Stimulated activated CD4-positive, alpha-beta T cell treated with anti-CD3 and anti-CD28 coated beads, Interleukin-2, amount 100 ng/mL, for 24 hours (primary cell): ENCODE measurements at places on chromosomes 3 and 15.

DNA sequence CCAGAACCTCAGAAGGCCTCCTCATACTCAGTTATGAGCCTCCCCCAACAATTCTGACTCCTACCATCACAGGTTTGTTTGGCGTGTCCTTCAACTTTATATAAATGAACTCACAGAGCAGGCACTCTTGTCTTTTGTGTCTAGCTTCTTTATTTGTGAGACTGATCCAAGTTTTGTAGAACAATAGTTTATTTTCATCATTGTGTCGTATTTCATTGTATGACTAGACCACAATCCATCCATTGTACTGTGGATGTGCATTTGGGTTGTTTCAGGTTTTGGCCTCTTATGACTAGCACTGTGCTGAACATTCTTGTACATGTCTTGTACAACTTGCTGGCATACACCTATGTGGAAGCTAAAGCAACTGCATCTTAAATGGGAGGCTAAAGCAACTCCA is 292.8 kb upstream of the LYSMD4 start:
- DNase-seq = no peak

DNA sequence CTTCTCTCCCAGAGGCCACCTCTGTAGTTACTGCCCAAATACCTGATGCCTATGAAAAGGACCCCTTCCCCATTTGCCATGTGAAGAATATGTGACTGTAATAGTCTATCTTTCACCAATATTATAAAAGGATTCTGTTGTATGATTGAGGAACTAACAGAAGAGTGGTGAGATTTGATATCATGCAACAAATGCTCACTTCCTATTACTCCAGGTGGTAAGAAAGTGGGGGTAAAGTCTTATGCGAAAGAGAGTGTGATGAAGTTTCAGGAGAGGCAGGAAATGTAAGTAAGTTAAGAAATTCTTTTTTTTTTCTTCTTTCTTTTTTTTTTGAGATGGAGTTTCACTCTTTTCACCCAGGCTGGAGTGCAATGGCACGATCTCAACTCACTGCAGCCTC is 24.4 kb upstream of the RAP2B start:
- DNase-seq = no peak

- no peak for DNase-seq
Observed at GRCh38 chr3:179288845-179289244, 34.0 kb upstream of the ZNF639 start.

DNA sequence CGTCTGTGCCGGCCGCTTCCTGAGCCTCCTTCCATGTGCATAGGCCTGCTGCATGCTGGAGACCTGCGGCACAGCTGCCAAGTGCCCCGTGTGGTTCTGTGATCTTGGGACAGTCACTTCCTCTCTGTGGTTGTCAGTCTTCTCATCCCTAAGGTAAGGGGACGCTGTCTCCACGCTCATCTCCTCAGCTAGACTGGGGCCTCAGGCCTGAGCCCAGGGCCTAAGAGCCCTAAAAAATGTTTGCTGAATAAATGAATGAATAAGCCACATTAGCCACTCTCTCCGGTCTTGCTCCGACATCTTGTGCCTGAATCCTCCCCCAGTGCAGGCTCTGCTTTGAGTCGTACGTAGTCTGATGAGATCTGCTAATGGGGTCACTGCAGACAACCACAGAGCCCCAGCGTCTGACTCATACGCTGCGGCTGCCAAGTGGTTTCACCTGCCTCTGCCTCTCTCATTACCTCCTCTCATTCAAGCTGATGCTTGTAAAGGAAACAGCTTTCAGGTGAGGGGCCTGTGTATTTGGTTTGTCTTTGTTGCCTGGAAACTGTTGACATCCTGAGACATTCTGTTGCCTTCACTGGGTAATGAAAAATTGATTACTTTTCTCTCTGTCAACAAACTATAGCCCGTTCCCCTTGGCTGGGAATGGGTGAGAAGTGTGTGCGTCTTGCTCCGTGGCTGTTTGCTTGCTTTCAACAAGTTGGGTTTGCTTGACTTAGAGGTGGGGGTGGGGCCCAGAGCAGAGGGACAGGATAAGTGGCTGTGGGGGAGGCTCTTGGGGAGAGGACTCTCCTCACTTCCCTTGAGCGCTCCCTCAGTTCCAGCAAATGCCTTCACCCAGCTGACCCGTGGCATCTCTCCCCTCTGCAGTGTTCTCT is 15.9 kb downstream of the RPLP1 start:
- DNase-seq = peak; percentile 77

GRCh38 chr3:16551342-16551976 is 38.0 kb upstream of the RFTN1 start:
- no peak for DNase-seq

GRCh38 chr3:177607589-177607988 is 410.3 kb upstream of the TBL1XR1 start:
- no peak for DNase-seq

GRCh38 chr3:25385807-25386460 is 42.1 kb upstream of the RARB start:
- no peak for DNase-seq

DNA sequence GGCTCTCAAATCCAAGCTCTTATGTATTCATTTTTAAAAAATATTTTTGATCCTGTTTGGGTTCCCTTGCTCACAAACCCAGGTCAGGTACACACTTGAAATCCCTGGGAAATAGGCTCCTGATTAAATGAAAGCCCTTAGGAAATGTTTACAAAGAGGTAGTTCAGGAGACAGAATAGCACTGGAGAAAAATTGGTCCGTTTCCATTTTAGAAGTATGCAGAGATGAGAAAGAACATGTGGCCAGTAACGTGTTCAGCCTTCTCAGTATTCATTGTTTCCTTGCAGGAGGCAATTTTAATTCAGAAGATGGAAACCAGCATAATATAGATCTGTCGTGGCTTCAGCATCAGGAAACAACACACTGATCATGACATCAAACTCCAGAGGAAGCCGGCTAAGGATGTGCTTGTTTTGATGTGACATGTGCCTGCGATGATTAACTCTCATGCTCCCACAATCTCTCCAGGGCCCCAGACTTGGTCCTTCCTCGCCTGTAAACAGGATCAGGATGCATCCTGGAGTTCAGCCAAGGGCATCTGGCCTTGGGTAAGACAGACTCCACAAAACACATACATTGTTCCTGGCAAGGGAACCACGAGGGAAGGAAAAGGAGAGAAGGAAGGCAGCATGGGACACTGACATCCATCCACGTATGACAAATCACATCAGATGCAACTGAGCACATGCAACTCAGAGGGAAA is 350.5 kb upstream of the THBS1 start:
- no peak for DNase-seq

DNA sequence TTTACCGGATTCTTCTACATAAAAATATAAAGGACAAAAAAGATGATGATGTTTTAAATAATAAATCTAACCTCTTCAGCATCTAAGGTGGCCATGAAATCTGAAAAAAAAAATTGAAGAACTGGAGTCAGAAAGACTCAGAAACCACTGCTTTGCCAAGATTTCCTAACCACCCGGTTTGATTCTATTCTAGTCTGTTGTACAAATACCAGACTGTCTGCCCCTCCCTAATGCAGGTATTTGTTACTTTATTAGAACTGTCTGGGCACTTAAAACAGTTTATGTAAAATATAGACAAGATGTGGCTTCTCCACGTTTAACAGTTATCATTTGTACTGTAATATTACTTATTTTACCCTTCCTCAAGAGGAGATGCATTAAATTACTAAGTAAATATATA is 48.8 kb downstream of the UACA start:
- DNase-seq = no peak

GRCh38 chr15:91304786-91305185 is 204.7 kb downstream of the SV2B start:
- DNase-seq = no peak

GRCh38 chr3:53729159-53729558 is 117.1 kb downstream of the CHDH start:
- DNase-seq = no peak

- no peak for DNase-seq
Observed at GRCh38 chr3:151903501-151903991, 30.1 kb downstream of the SUCNR1 start.

DNA sequence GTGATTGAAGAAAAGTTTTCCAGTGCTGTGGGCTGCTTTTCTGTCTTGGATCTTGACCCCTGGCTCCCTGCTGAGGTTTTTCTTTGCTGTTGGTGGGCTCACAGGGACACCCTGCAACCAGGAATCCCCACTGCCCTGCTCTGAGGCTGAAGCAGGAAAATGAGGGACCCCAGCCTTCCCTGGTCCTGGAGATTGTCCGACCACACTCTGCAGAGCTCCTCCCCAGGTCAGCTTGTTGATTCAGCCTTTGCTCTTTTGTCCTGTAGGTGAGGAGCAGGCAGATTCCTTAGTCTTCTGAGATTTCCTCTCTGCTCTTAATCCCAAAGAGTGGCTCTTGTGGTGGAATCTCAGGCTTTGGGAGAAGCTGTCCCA is 194.5 kb downstream of the RPLP1 start:
- peak; percentile 1 for DNase-seq

DNA sequence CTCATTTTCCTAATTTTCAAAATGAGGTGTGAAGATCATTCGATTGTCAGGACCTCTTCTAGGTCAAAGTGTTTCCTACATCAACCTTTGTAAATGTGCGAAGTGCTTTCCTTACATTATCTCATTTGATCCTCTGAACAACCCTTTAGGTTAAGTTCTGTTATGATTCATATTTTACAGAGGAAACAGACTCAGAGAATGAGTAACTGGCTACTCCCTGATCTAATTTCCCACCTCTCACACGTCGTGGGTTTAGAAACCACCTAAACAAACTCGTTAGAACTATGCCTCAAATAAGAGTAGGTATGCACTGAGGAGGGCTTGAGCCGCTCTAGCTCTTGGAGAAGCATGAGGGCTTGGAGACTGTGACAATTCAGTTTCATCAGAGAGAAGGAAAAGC is 148.6 kb downstream of the CD47 start:
- peak; percentile 22 for DNase-seq

DNA sequence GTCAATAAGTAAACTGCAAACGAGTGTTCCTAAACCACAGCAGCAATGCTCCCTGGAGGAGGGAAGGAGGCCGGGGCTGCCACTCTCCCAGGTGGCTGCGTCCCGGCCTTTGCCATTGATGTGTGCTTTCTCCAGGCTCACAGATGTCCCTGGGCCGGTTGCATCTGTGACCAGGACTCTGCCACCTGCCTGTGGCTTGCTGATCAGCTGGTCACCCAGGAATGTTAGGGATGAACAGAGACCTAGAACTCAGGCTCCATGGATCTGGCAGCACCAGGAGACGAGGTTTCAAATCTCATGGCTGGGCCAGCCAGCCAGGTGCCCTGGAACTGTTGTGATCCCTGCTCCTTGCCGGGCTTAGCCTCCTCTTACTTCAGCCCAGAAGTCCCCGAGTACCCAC is 65.7 kb downstream of the KLF15 start:
- DNase-seq = no peak

- no peak for DNase-seq
Observed at GRCh38 chr3:193884027-193884426, 251.9 kb upstream of the HES1 start.

DNA sequence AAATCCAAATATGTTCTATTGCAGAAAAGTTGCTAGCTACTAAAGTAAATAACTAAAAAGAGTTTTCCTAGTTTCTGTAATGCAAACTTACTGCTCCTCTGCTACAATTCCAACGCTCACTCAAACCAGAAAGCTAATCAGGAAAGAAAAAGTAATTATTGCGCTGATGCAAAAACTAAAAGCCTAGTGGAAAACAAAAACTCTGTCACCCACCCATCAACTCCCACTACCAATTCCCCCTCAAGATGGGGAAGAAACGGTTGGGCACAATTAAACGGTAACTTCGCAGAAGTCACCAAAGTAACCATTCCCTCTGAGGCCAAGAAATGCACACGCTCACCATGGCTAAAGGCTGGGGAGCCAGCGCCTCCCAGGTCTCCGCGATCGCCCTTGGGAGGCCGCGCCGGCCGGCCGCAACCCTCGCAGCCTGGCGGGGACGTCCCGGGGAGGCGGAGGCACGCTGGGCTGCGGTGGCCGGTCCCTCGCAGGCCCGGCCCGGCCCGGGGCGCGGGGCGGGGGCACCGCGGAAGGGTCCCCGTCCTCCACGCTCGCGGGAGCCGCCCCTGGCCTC is 684 bp downstream of the SLTM start:
- no peak for DNase-seq

- no peak for DNase-seq
Observed at GRCh38 chr3:14283092-14283812, 104.6 kb downstream of the LSM3 start.

DNA sequence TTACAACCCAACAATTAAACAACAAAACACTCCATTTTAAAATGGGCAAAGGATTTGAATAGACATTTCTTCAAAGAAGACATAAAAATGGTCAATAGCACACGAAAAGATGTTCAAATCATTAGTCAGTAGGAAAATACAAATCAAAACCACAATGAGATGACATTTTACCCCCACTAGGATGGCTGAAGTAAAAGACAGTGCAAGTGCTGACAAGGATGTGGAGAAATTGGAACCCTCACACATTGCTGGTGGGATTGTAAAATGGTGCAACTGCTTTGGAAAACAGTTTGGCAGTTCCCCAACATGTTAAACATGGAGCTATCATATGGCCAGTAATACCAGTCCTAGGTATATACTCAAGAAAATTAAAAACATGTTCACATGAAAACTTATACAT is 11.6 kb downstream of the GALNT15 start:
- DNase-seq = no peak

- no peak for DNase-seq
Observed at GRCh38 chr15:70053716-70054229, 43.9 kb downstream of the TLE3 start.

- DNase-seq = no peak
Observed at GRCh38 chr3:100988080-100988479, 5.1 kb downstream of the ABI3BP start.

DNA sequence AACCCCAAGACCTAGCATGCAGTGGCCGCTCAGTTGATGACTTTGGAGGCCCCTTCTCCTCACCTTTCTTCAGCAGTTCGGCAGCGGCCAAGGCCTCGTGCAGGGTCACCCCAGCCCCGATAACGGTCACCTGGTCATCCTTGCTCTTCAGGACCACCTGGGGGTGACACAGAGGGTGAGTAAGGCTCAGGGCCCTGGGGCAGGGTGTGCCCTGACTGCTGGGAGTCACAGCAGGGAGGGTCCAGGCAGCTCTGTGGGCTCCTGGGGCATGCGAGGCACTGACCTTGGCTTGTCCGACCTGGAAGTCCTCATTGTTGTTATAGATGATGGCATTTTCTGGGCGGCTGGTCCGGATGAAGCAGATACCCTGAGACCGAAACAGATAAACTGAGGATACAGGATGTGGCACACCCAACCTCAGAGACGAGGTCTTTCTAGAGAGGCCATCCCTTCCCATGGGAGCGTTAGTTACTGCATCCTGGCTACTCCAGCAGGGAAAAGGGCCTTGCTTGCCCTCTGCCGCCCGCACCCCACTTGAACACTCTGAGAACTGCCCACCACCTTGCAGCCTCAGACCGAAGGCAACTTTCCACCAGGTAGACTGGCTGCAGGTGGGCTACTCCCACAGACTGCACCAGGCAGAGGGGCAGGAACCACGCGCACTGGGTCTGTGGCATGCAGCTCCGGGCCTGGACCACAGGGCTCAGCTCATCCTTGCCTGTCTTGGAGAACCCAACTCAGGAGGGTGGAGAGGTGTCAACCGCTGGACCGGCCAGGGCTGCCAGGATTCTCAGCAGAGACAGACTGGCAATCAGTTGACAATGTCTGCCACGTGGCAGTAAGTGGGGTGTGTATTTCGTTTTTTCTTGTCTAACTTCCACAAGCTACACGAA is 27.6 kb downstream of the TKT start:
- DNase-seq = no peak
